Articular chondrocyte of knee joint (primary cell): ENCODE measurements at places on chromosomes 2 and 18. TPM values are rescaled to one million over a fixed set of nuclear protein-coding genes. Genes with fewer than 3 reads are reported as not detected.

The SERPINB11 gene
- total RNA-seq: not detected in 2 replicates

The ABCG8 gene
- not detected in 2 replicates for total RNA-seq

The TRAF3IP1 gene
- total RNA-seq: 10.3 and 11.2 TPM in 2 replicates

The OTOF gene
- 0.13 and 0.22 TPM in 2 replicates for total RNA-seq

The CCL20 gene
- total RNA-seq: not detected in 2 replicates

The BCL2 gene
- 3.7 and 4.6 TPM in 2 replicates for total RNA-seq

The MBD2 gene
- total RNA-seq: 35.1 and 43.8 TPM in 2 replicates

The ZSWIM2 gene
- under 0.01 TPM in 1 of 2 replicates, not detected in the other for total RNA-seq

The RAB31 gene
- total RNA-seq: 63.0 and 68.9 TPM in 2 replicates

The LYPD6B gene
- total RNA-seq: 0.52 and 2.4 TPM in 2 replicates

The NPPC gene
- total RNA-seq: not detected in 2 replicates

The IL36G gene
- total RNA-seq: not detected in 2 replicates

The RAX gene
- total RNA-seq: not detected in 2 replicates

The CTAGE1 gene
- total RNA-seq: not detected in 2 replicates
